ENCODE measurements at places on chromosomes 7 and 10. TPM values are rescaled to one million over a fixed set of nuclear protein-coding genes. Genes with fewer than 3 reads are reported as not detected.

The ARF5 gene
- 84.1 TPM for total RNA-seq

The ABCC2 gene
- 0.79 TPM for total RNA-seq

DNA sequence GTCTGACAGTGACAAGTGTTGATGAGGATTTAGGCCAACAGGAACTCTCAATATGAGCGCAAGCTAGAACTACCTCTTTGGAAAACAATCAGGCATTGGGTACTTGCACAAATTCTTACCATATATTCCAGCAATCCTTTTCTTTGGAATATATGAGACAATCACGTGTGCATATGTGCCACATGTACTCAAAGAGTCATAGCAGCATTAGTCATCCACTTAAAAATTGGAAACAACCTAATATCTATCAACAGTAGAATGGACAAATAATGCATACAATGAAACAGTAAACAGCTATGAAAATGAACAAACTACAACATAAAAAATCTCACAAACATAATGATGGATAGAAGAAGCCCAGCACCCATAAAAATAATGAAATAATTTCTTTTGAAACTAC is 179.7 kb downstream of the GLI3 start:
- DNase-seq, result no peak

The ATP6V0E2 gene
- total RNA-seq, result 16.7 TPM

GRCh38 chr10:61792097-61792716 is 109.3 kb upstream of the ARID5B start:
- DNase-seq, result no peak

GRCh38 chr7:131858611-131859010 is 302.2 kb upstream of the PODXL start:
- no peak for DNase-seq

- DNase-seq, result no peak
These were observed 13.0 kb downstream of the ELAPOR2 start for GRCh38 chr7:87046456-87046855.

GRCh38 chr10:86965986-86966654 is 2.2 kb upstream of the ADIRF start:
- DNase-seq, result no peak

The PCDH15 gene
- total RNA-seq, result not detected

GRCh38 chr10:28408237-28408777 is 105.4 kb upstream of the MPP7 start:
- DNase-seq, result no peak

GRCh38 chr10:89279421-89279869 is 22.4 kb upstream of the IFIT2 start:
- peak; percentile 49 for DNase-seq

DNA sequence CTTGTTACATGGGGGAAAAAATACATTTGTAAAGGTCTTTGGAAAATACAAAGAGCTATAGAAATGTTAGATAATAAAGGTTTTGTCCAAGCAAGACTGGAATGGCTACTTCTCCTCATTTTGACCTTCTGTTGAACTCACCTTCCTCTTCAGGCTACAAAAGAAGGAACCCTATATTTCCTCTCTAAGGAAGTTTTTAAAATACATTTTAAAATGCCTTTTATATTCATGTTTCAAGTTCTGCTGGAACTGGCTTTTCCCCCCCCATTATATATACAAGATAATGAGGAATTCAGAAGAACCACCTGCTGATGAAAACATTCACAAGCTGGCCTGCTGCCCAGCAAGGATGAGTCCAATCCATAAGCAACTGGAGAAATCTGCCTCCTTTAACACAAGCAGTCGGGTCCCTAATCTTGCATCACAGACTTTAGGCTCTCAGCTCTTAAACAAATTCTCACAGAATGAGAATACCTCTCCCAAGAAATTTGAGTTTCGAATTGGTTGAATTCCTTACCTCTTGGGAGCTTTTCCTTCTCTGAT is 44.6 kb downstream of the MTERF1 start:
- DNase-seq, result no peak

GRCh38 chr7:86956567-86956966 is 102.9 kb downstream of the ELAPOR2 start:
- no peak for DNase-seq

GRCh38 chr10:124996127-124996853 is 54.4 kb downstream of the ZRANB1 start:
- DNase-seq, result no peak
